ENCODE measurements at places on chromosomes 3 and 15.

DNA sequence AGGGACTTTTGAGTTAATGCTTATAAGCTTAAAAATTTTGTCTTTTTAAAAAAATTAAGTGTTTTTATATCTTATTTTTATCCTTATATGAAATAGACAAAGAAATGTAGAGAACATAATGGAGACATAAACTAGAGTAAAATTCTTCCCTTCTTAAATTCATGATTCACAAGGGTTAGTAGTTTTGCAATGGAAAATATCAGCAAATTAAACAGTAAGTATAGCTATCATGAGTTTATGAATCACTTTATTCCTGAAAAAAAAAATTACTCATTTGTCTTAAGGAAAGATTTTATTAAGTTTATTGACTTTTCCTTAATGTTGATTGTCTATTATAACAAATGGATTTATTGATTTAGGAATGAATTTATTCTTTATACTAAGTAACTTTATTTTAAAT lies 4.3 kb downstream of the ATP6V1A start:
- DNase-seq: no peak

- DNase-seq: no peak
Observed at GRCh38 chr15:90101130-90101968, 919 bp downstream of the IDH2 start.

- no peak for DNase-seq
Observed at GRCh38 chr3:12394569-12395271, 89.6 kb upstream of the TSEN2 start.

GRCh38 chr3:40254891-40255290 lies 54.6 kb upstream of the EIF1B start:
- DNase-seq: no peak

DNA sequence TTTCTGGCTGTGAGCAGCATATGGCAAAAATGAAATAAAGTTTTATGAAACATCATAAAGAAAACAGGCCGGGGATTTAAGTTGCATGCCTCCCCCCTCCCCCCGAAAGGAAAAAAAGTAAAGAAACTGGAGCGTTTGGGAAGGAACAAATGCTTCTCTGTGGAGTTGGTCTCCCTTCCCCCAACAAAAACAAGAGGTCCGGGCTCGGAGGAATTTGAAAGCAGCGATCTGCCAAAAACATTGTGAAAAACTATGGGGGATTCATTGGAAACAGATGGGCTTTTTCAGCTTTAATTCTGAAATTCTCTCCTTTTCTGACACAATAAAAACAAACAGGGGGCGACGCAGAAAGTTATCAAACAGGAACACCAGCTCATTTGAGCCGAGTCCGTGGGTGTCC lies 17.0 kb downstream of the RGMA start:
- DNase-seq: no peak

GRCh38 chr3:112333002-112333380 lies at the start of gene CD200:
Gene CD200 (plus strand): TSS chr3:112333156. CDS start chr3:112333213, 57 bp downstream.
- no peak for DNase-seq

GRCh38 chr15:95556225-95556624 lies 774.3 kb upstream of the NR2F2 start:
- no peak for DNase-seq
